ENCODE measurements at places on chromosomes 7 and 10.
A peak's percentile ranks its signal among the peaks of the same experiment; 100 is the strongest.

DNA sequence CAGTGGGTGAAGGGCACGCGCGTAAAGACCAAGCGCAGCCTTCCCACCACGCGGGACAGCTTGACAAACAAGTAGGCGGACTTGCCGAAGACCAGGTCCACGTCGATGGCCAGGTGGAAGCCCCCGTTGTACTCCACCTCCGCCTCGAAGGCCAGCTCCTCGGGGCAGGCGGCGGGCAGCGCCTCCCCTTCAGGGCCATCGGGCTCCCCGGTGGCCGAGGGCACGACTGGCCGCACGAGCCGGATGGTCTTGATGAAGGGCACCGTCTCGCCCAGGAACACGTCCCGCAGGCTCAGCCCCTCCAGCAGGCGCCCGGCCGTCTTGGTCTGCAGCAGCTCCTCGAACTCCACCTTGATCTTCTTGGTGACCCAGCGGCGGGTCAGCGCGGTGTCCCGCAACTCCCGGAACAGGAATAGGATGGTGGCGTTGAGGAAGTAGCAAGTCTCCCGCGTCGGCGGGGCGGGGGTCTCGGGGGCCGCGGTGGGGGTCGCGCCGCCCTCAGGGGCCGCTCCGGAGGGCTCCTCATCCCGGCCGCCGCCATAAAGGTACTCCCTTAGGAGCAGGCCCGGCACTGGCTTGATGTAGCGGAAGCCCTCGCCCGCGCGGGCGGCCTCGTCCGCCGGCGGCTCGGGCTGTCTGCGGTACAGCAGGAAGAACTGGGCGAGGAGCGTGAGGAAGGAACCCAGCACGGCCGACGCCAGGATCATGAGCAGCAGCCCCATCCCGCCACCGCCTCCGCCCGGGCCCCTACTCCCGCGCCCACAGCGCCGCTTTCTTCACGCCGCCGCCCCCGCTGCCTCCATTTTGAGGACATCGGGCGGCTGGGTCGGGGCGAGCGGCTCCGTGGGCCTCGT, 507 bp downstream of the PDZD8 start:
- DNase-seq: peak; percentile 64

GRCh38 chr7:151157645-151158329, 9.7 kb downstream of the GBX1 start:
- no peak for DNase-seq

DNA sequence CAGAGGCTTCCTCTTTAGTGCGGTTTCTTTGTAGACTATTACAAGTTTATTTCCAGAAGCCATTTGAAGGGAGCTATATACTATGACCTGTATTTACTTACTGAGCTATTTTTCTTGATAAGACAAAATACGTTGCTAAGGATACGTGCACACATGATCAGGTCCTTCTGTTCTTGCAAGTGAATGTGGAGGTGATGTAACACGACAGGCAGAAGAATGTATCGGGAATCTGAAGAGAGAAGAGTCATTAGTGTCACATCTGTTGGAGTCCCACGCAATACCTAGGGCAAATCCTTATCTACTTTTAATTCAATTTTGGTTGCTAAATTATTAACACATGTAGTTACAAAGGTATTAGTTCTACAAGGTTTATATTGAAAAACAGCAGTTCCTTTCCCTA, 284.6 kb upstream of the IMMP2L start:
- no peak for DNase-seq

- no peak for DNase-seq
Measured at GRCh38 chr7:45708046-45708950, 134.1 kb downstream of the ADCY1 start.

DNA sequence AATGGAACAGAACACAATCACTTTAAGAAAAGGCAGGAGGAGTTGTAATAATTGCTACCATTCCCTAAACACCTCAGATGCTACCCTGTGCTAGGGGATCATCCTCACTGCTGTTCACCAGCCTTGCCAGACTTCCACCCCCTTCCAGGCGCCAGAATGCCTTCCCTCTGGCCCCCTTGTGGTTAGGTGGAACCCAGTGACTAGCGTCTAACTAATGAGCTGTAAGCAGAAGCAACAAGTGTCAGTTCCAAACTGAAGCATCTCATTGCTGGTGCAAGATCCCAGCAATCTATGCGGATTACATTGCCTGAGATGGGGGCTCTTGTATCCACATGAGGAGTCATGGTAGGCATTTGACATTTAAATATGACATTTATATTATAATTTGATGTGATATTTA, 86.6 kb downstream of the FRMD4A start:
- DNase-seq: no peak

Measured in activated naive CD8-positive, alpha-beta T cell treated with anti-CD3 and anti-CD28 coated beads, Interleukin-2, amount 10 ng/mL, durations not matched to agents 7 days and 5 days (primary cell).